Activated T-helper 17 cell treated with anti-CD3 and anti-CD28 coated beads, Interleukin-2, amount 50 U/mL, for 72 hours (primary cell): ENCODE measurements at places on chromosomes 12 and 14. TPM values are rescaled to one million over a fixed set of nuclear protein-coding genes. Genes with fewer than 3 reads are reported as not detected.

Gene CD69
- 150 TPM for total RNA-seq

Gene BCL11B
- 51.4 TPM for total RNA-seq

Gene NPFF
- total RNA-seq, result not detected

Gene ADAM20
- 0.65 TPM for total RNA-seq

Gene CLEC9A
- total RNA-seq, result not detected

Gene ALDH1L2
- 0.35 TPM for total RNA-seq

DNA sequence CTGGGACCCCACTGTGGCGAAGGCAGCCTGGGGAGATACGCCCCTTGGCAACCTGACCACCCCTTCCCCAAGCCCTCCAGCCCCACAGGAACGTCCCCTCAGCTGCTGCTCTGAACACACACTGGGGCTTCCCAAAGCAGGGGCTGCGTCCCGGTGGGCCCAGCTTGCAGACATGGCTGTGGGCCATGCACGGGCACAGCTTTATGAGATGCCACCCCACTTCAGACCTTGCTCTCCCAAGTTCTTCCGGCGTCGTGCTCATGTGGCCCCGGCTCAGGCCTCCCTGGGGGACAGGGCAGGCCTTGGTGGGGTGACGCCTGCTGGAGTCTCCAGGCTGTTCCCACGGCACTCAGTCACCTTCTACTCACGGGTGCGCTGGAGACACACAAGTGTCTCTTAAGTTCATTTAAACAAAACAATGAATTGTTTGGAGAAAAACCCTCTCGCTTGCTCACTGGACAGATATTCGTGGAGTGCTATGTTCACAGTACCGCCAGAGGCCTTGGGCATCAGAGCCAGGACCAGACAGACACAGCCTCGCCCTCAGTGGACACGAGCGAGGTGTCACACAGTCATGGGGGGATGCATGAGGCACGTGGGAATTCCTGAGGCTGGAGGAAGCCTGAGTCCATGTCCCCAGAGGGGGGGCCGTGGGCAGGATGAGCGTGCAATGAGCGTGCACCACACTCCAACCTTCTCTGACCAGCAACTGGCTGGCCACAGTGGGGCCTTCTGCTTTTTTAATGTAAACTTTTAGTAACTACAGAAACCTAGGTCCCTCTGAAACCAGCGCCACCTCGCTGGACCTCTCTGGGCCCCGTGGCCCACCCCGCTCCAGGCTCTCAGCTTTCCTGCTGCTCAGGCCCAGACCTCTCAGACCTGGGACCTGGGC, 4.3 kb downstream of the GALNT9 start:
- peaks cover 7% of the 10 kb centered on the region for H3K27me3 ChIP-seq
- H3K27ac ChIP-seq, result no peak overlapping the region
- H3K36me3 ChIP-seq, result no peaks in the 10 kb centered on the region
- peaks cover 6% of the 10 kb centered on the region for H3K4me1 ChIP-seq
- no peak for ATAC-seq
- no peak overlapping the region for H3K4me3 ChIP-seq

- H3K4me3 ChIP-seq, result no peak overlapping the region
- no peaks in the 10 kb centered on the region for H3K36me3 ChIP-seq
- no peak for ATAC-seq
- no peaks in the 10 kb centered on the region for H3K4me1 ChIP-seq
Observed at GRCh38 chr14:30445852-30446251, 113.1 kb upstream of the G2E3 start.

DNA sequence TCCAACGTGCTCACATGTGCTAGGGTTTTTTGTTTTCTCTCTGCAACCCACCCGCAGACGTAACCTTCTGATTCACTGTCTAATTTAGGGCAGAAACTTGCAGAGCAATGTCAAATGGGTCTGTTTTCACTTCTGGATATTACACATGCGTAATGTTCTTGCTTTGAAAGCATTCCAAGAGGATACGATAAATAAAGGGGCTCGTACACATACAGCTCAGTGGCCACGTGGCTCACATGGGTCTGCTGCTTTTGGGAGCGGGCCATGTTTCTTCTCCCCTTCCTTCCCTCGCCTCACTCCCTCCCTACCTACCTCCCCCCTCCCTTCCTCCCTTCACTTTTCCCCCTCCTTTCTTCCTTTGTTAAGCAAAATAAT, 23.4 kb downstream of the CACNA1C start:
- no peak overlapping the region for H3K27ac ChIP-seq
- H3K4me1 ChIP-seq, result no peaks in the 10 kb centered on the region
- no peak for ATAC-seq
- H3K27me3 ChIP-seq, result peaks cover 24% of the 10 kb centered on the region
- H3K4me3 ChIP-seq, result no peak overlapping the region

DNA sequence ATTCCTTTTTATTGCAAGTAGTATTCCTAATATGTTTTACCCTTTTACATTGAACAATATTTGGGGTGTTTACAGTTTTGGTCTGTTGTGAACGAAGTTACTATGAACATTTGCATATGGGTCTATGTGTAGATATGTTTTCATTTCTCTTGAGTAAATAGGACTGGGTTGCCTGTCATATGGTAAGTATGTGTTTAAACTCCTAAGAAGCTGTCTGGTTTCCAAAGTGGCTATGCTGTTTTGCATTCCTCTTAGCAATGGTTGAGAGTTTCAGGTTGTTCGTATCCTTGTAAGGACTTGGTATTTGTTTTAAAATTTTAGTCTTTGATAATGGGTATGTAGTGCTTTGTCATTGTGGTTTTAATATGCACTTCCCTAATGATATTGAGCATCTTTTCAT, 6.3 kb downstream of the METAP2 start:
- H3K4me1 ChIP-seq, result peaks cover 59% of the 10 kb centered on the region
- H3K27ac ChIP-seq, result peak overlapping the region; percentile 88
- ATAC-seq, result peak; percentile 34
- no peaks in the 10 kb centered on the region for H3K27me3 ChIP-seq

GRCh38 chr12:89260841-89261637, 91.3 kb downstream of the DUSP6 start:
- ATAC-seq, result peak; percentile 87
- no peaks in the 10 kb centered on the region for H3K36me3 ChIP-seq
- H3K27ac ChIP-seq, result no peak overlapping the region
- no peak overlapping the region for H3K4me3 ChIP-seq

GRCh38 chr12:10249690-10250455, 37.2 kb downstream of the GABARAPL1 start:
- no peaks in the 10 kb centered on the region for H3K36me3 ChIP-seq
- no peak for ATAC-seq
- H3K4me3 ChIP-seq, result no peak overlapping the region

DNA sequence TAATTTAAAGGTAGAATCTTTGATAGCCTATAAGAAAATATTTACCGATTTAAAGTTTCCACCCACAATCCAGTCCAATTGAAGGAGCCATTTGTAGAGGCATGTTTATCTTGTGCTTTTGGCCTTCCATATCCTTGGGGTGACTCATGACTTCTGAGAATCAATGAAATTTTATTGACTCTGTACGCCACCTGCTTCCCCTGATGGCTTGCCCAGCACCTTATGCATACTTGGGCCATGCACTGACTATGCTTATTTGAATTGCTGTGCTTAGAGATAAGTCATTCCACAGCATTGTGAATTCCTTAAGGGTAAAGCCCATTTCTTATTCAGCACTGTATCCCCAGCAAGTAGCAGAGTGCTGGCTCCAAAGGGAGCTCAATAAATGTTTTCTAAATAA, 954.8 kb upstream of the SEL1L start:
- no peaks in the 10 kb centered on the region for H3K36me3 ChIP-seq
- no peak overlapping the region for H3K27ac ChIP-seq

DNA sequence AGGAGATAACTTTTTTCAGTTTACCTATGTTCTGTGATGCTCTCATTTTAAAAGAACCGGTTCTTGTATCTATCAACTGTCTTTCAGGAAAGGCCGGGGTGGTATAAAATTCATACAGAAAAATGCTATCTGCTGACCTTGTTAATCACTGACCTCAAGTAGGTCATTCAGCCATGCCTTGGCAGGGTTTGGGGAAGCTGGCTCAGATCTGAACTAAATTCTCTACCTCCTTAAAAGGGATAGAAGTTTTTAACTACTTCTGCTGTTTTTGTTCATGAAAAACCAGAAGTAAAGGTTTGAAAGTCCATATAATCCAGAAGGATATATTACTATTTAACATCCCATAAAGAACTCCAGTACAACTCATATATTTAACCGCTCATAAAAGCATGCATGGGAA, 10.1 kb downstream of the MYRFL start:
- H3K27me3 ChIP-seq, result peaks cover 10% of the 10 kb centered on the region
- H3K27ac ChIP-seq, result no peak overlapping the region
- no peaks in the 10 kb centered on the region for H3K36me3 ChIP-seq
- no peak for ATAC-seq

DNA sequence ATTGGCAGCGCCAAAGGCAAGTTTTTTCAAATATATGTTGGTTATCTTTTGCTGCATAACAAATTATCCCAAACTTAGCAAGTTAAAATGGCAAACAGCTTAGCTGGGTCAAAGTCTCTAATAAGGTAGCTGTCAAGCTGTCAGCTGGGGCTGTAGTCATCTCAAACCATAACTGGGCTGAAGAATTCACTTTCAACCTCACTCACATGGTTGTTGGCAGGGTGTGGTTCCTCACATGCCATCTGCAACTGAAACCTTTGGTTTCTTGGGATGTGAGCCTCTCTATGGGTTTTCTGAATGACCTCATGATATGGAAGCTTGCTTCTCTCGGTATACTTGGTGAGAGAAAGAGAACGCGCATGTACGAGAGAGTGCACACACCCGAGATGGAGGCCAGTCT, 125.4 kb downstream of the LRIG3 start:
- ATAC-seq, result no peak
- no peaks in the 10 kb centered on the region for H3K36me3 ChIP-seq
- no peaks in the 10 kb centered on the region for H3K4me1 ChIP-seq
- H3K27me3 ChIP-seq, result no peaks in the 10 kb centered on the region

GRCh38 chr12:91819132-91819447, 326.6 kb downstream of the BTG1 start:
- H3K27me3 ChIP-seq, result no peaks in the 10 kb centered on the region
- no peak overlapping the region for H3K27ac ChIP-seq
- H3K4me3 ChIP-seq, result no peak overlapping the region
- H3K36me3 ChIP-seq, result no peaks in the 10 kb centered on the region

DNA sequence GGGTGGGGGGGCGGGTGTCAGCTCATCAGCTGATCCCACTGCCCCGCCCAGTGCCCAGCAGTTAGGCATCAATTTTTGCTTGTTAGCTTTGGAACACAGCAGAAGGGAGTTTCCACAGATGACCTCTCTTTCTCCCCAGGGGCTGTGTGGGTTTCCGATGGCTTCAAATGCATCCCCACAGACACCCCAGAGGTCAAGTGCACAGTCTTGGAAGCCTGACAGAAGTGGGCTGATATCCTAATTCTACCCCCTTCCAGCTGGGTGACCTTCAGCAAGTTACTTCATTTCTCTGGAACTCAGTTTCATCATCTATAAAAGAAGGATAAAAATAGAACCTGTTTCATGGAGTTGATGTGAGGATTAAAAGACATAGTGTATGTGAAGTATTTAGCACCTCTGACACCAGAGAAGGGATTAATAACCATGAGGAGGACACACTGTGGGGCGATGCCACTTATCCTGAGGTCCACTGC, 22.0 kb downstream of the TTC9 start:
- no peaks in the 10 kb centered on the region for H3K27me3 ChIP-seq
- peaks cover 47% of the 10 kb centered on the region for H3K4me1 ChIP-seq
- no peak overlapping the region for H3K4me3 ChIP-seq
- H3K27ac ChIP-seq, result no peak overlapping the region
